G401 (cell line): ENCODE measurements at places on chromosomes 2 and 18. TPM values are rescaled to one million over a fixed set of nuclear protein-coding genes. Genes with fewer than 3 reads are reported as not detected.
A peak's percentile ranks its signal among the peaks of the same experiment; 100 is the strongest.

DNA sequence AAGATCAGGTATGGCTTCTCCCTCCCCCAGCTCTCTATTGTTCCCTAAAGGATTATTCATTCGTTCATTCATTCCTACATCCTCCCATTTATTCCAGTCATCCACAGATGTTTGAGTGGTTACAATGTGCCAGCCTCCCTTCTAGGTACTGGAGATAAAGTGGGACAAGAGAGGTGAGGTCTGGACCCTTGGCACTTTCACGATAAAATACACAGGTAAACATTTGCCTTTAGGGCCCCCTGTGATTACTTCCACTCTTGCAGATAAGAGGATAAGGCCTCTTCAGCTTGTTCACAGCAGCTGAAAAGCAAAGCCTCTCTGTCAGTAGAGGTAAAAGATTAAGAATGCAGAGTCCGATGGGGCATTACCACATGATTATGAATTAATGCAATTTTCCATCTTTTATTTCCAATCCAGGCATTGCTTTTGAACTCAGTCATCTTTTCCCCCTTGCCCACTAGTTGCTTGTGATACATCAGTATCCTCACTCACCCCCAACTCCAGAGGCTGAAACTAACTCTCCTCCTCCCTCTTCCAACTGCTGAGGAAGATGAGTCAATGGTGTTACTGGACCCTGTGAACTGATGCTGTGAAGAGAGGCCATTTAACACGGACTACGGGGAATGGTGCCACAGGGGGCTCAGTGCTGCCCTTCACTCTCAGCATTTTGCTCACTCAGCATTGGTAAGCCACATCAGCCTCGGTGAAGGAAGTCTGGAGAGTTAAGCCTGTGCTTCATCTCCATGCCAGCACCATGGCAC, 1.1 kb upstream of the DPP4 start:
- no peak for DNase-seq

DNA sequence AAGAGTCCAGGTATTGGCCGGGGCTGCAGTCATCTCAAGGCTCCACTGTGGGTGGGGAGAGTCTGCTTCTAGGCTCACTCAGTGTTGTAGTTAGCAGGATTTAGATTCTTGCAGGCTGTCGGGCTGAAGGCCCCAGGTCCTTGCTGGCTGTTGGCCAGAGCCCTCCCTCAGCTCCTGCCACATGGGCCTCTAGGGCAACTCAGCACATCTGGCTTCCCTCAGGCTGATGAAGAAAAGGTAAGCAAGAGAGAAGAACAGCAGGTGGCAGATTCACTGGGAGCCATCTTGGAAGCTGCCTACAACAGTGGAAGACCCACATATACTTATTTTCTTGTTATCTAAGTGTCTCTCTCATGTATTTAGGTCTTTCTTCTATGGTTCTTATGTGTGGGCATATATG, 4.3 kb downstream of the MRPS9 start:
- no peak for DNase-seq

- DNase-seq, result no peak
Observed at GRCh38 chr2:43438342-43438741, 157.5 kb downstream of the THADA start.

DNA sequence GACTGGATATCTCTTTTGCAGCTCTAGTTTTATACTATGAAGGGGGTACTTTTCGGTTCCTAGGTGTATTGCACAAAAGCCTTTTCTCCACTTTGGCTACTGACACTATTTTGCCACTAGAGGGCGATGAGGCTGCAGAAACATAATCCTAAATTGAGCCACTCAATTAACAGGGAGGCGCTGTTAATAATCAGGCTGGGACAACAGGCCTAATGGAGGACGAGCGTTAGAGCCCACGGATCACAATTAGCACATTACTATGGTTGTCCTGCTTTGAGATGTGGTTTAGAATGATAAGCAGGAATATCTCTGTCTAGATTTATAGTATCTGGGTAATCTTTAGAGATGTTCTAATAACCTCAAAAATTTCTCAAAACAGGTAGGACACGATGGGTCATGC, 62.2 kb upstream of the PMAIP1 start:
- DNase-seq, result peak; percentile 14

GRCh38 chr18:44125446-44125845, 555.2 kb upstream of the SETBP1 start:
- no peak for DNase-seq

GRCh38 chr2:139867601-139868226, 1087.5 kb upstream of the NXPH2 start:
- DNase-seq, result no peak

GRCh38 chr2:58845011-58845410, 603.9 kb upstream of the FANCL start:
- DNase-seq, result no peak

- no peak for DNase-seq
Observed at GRCh38 chr2:196944570-196944969, 18.1 kb upstream of the PGAP1 start.

DNA sequence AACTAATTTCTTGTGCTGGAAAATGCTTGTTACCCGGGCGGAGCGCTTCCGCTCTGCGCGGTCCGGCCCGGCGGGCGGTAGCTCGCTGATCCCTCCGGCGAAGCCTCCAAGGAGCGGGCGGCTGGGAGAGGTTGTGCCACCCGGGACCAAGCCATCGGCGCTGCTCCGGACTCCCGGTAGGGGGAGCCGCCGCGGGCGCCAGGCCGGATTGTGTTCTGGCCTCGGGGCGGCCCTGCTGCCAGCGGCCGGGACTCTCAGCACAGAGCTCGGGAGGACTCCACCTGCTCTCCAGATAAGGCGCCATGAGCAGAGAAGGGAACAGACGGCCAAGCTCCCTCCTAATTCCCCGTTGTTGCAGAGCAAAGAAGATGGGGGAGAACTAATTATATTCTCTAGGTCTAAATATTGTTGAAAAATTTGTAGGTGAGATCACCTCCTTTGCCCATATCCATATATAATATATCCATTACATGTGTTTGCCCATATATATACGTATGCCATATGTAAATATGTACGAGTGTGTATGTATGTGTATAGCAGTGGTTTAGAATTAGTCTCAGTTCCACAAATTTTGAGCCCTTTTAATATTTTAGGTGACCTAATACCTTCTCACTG, 13.8 kb upstream of the SATB2 start:
- DNase-seq, result peak; percentile 33

- peak; percentile 74 for DNase-seq
Observed at GRCh38 chr2:174748948-174749347, 15.3 kb downstream of the CHRNA1 start.

DNA sequence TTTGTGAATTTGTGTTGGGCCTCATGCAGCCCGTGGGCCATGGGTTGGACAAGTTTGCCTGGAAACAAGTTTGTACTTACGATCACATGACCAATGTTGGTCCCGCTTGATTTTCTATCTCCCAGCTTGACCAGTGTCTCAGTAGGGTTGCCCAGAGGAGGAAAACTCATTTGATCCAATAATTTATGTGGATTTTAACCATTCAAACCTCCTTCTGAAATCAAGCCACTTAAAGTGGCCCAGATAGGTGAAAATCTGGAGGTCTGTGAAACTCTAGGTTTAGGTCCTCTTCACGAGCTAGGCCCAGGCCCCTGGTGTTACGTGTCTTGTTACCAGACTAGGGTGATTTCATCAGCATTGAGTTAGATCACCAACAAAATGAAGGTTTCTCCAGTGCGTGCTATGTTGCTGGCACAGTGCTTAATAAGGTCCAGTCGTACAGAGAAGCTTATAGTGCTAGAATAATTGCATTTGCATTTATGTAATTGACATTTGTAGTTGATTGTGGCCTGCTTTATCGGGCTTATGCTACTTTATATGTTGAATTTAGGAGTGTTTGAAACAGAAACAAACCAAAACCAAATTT, 4.4 kb downstream of the ACTR2 start:
- no peak for DNase-seq

DNA sequence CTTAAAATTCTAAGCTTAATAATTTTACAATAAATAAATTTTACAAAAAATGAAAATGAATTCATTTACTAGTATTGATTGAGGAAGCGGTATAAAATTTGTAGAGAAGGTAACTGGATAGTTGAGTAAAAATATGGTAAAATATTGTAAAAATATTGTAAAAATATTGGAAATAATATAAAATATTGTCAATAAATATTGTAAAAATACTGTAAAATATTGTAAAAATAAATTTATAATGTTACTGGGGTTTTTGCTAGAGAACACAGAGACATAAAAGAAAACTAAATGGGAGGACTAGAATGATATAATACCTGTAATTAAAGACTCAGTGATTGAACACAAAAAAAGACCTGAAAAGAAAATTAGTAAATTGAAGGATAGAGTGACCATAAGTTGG, 546.3 kb upstream of the NETO1 start:
- DNase-seq, result no peak

- DNase-seq, result peak; percentile 60
Observed at GRCh38 chr2:23824777-23825212, 102.1 kb downstream of the ATAD2B start.

GRCh38 chr2:177245010-177245422, 19.5 kb downstream of the NFE2L2 start:
- DNase-seq, result no peak

- DNase-seq, result no peak
Observed at GRCh38 chr2:66327066-66327740, 107.7 kb upstream of the MEIS1 start.

- DNase-seq, result no peak
Observed at GRCh38 chr18:48829443-48830149, 121.2 kb downstream of the SMAD7 start.

DNA sequence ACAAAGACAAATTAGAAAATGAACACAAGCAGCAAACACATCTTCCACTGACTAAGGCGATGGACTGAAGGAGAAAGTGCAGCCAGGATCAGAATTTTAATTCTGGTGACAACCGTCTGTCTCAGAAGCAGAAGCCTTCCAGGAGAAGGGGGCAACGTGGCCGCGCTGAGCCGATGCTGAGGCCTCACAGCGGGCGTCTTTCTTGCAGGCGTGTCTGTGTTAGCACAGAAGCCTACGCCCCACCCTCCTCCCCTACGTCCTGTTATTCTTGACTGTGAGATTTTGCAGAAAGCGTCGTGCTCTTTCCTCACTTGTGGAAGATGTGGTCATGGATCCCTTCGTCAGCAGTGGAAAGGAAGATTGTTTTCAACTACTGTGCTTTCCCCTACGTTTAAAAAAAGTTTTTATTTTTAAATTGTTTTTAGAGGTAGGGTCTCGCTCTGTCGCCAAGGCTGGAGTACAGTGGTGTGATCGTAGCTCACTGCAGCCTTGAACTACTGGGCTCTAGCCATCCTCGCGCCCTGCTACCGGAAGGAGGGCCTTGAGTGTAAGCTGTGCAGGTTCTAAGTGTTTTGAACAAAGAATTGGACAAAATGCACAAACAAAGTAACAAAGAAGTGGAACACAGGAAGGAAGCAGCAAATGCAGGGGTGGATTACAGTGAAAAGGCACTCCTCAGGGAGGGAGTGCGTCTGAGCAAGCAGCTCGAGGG, 422.0 kb downstream of the GALR1 start:
- no peak for DNase-seq

DNA sequence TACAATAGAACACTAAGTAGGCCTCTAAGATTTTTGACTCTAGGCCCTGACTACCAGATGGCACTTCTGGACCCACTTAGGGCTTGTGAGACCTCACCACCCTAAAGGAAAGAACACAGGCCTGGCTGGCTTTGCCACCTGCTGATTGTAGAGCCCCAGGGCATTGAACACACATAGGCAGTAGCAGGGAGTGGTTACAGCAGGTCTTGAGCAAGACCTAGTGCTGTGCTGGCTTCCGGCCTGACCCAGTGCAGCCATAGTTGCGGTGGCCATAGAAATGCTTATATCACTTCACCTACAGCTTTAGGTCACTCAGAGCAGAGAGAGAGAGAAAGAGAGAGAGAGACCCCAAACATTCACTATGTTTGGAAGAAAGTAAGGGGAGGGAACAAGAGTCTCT, 223.2 kb downstream of the LRATD1 start:
- DNase-seq, result no peak

- no peak for DNase-seq
Observed at GRCh38 chr18:11147962-11148679, 1.2 kb downstream of the PIEZO2 start.

- DNase-seq, result no peak
Observed at GRCh38 chr2:218474527-218474926, 55.6 kb downstream of the VIL1 start.

GRCh38 chr2:86392873-86393518, 48.2 kb upstream of the KDM3A start:
- no peak for DNase-seq

DNA sequence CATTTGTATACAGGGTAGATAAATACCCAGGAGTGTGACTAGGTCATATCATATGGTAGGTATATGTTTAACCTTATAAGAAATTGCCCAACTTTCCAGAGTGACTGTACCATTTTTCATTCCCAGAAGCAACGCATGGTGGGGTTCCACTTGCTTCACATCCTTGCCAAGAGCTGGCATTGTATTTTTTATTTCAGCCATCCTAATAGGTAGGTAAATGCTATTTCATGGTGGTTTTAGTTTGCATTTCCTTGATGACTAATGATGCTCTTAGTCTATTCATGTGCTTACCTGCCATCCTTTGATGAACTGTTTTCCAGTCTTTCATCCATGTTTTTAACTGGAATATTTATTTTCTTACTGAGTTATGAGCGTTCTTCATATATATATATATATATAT, 51.9 kb downstream of the MAP4K3 start:
- no peak for DNase-seq

GRCh38 chr18:30917651-30918050, 124.9 kb downstream of the DSC3 start:
- DNase-seq, result no peak

DNA sequence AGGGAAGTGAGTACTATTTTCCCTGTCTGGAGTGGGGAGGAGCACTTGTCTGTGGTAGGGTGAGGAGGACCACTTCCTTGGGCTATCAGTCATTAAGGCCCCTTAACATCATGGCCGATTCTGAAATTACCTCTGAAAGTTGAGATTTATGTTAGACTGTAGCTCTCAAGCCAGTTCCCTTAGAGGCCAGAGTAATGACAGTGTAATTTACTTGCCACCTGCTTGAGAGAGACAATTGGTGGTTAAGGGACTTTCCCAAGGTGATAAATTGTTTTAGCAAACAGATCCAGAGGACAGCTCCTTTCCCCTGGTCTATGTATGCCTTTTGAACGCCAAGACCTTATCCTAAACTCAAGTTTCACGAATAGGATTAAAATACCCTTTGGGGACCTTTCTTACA, 56.1 kb downstream of the NEDD4L start:
- no peak for DNase-seq

- DNase-seq, result no peak
Observed at GRCh38 chr2:129909651-129910418, 69.6 kb upstream of the RAB6C start.

GRCh38 chr2:69801745-69802290, 27.6 kb upstream of the GMCL1 start:
- DNase-seq, result no peak

GRCh38 chr2:34261701-34262100, 662.6 kb upstream of the FAM98A start:
- DNase-seq, result no peak

Gene TRIM54
- not detected in 2 replicates for total RNA-seq

Gene M1AP
- 0.12 TPM in 1 of 2 replicates, not detected in the other for total RNA-seq

Gene ORMDL1
- total RNA-seq, result 39.1 and 63.5 TPM in 2 replicates

Gene TMEM247
- not detected in 2 replicates for total RNA-seq

Gene SERPINB8
- total RNA-seq, result not detected in 2 replicates

Gene FAP
- total RNA-seq, result not detected in 2 replicates

Gene PAX8
- not detected in 2 replicates for total RNA-seq
